SJSA1 (cell line): ENCODE measurements at places on chromosomes 7 and 10. TPM values are rescaled to one million over a fixed set of nuclear protein-coding genes. Genes with fewer than 3 reads are reported as not detected.
A peak's percentile ranks its signal among the peaks of the same experiment; 100 is the strongest.

- no peaks in the 10 kb centered on the region for H3K27me3 ChIP-seq
- peaks cover 43% of the 10 kb centered on the region for H3K4me1 ChIP-seq
- H3K4me3 ChIP-seq: no peak overlapping the region
- DNase-seq: peak; percentile 79
These were observed 300.5 kb downstream of the KLF6 start for GRCh38 chr10:3484306-3485056.

GRCh38 chr7:151379534-151380198 is 30.2 kb downstream of the WDR86 start:
- H3K27me3 ChIP-seq: peaks cover 11% of the 10 kb centered on the region; the same call in 1 of the 2 replicates
- no peak overlapping the region for H3K4me3 ChIP-seq
- H3K27ac ChIP-seq: no peak overlapping the region
- no peak for DNase-seq
- H3K36me3 ChIP-seq: peaks cover 10% of the 10 kb centered on the region

GRCh38 chr7:135159359-135160085 is 11.0 kb downstream of the CYREN start:
- H3K27ac ChIP-seq: peak overlapping the region; percentile 33
- no peaks in the 10 kb centered on the region for H3K27me3 ChIP-seq
- H3K4me1 ChIP-seq: peaks cover 20% of the 10 kb centered on the region
- no peak for DNase-seq

GRCh38 chr10:93077860-93078337 is 4.2 kb downstream of the CYP26A1 start:
- peaks cover 9% of the 10 kb centered on the region for H3K27me3 ChIP-seq
- no peak overlapping the region for H3K27ac ChIP-seq
- DNase-seq: peak; percentile 24
- peaks cover 85% of the 10 kb centered on the region for H3K4me1 ChIP-seq

Gene CD36
- total RNA-seq: 0.32 TPM in 1 of 2 replicates, not detected in the other

Gene IDI2
- total RNA-seq: not detected in 2 replicates

DNA sequence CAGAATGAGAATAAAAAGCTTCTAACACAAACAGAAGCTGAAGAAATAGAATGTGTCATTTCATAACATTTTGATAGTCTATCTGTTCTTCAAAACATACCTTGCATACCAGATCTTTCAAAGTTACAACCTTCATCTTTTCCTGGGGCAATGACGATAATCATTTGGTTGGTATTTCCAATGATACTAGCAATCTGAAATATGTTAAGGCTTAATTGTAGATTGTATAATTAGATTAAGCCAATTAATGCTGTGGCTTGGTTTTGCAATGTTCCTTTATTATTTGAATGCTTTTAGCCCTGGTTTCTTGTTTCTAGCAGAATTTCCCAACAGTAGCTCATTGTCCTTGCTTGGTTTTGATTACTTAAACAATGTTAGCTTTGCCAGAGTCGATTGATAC is 84.6 kb downstream of the CABCOCO1 start:
- H3K27ac ChIP-seq: no peak overlapping the region
- no peaks in the 10 kb centered on the region for H3K27me3 ChIP-seq
- H3K36me3 ChIP-seq: no peaks in the 10 kb centered on the region
- H3K4me1 ChIP-seq: peaks cover 20% of the 10 kb centered on the region
- no peak for DNase-seq
- no peak overlapping the region for H3K4me3 ChIP-seq

DNA sequence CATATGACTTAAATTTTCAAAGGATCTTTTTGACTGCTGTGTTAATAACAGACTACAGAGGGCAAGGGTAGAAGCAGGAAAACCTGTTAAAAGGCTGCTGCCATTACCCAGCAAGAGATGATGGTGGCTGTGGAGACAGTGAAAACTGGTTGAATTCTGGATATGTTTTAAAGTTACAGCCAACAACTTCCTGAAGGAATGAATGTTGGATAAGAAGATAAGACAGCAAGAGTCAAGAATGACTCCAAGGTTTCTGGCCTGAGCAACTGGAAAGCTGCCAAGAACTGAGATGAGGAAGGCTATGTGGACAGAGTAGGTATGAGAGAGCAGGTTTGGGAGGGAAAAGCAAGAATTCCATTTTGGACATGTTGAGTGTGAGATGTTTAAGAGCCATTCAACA is 19.1 kb downstream of the CNOT4 start:
- peaks cover 7% of the 10 kb centered on the region; the same call in 1 of the 2 replicates for H3K36me3 ChIP-seq
- no peaks in the 10 kb centered on the region for H3K4me1 ChIP-seq
- no peak overlapping the region for H3K27ac ChIP-seq
- no peak overlapping the region for H3K4me3 ChIP-seq
- no peak for DNase-seq
- no peaks in the 10 kb centered on the region for H3K27me3 ChIP-seq

Gene FAM237B
- not detected in 2 replicates for total RNA-seq

- H3K36me3 ChIP-seq: no peaks in the 10 kb centered on the region
- H3K4me1 ChIP-seq: peaks cover 53% of the 10 kb centered on the region
- H3K27ac ChIP-seq: no peak overlapping the region
- no peaks in the 10 kb centered on the region for H3K27me3 ChIP-seq
- no peak for DNase-seq
These were observed 48.0 kb downstream of the THNSL1 start for GRCh38 chr10:25064401-25064800.

DNA sequence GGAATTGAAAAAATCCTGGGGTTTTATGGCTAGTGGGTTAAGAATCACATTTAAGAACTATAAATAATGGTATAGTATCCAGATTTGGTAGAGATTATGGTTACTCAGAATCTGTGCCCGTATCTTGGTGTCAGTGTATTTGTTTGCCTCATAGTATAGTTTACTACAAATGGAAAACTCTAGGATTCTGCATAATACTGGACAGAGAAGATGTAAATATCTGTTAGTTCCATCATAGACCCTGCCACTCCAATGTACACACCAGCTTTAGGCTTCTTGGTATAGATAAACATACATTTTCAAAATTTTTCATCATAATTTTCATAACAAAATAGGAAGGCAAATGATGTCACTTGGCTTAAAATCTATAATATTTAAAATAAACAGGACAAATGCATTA is 108.1 kb downstream of the CFTR start:
- no peak overlapping the region for H3K4me3 ChIP-seq
- H3K36me3 ChIP-seq: no peaks in the 10 kb centered on the region
- peaks cover 14% of the 10 kb centered on the region for H3K27me3 ChIP-seq
- no peaks in the 10 kb centered on the region for H3K4me1 ChIP-seq
- H3K27ac ChIP-seq: no peak overlapping the region

- peaks cover 14% of the 10 kb centered on the region for H3K36me3 ChIP-seq
- peaks cover 80% of the 10 kb centered on the region for H3K4me1 ChIP-seq
- peak overlapping the region; percentile 65 for H3K4me3 ChIP-seq
- no peaks in the 10 kb centered on the region for H3K27me3 ChIP-seq
- DNase-seq: peak; percentile 70
These were observed 557 bp downstream of the HOXA11 start for GRCh38 chr7:27184337-27185012.

GRCh38 chr7:73738220-73738611 is 386 bp downstream of the ABHD11 start:
- H3K36me3 ChIP-seq: peaks cover 32% of the 10 kb centered on the region
- peak overlapping the region; percentile 53 for H3K27ac ChIP-seq
- DNase-seq: peak; percentile 82
- H3K27me3 ChIP-seq: no peaks in the 10 kb centered on the region
- peaks cover 25% of the 10 kb centered on the region for H3K4me1 ChIP-seq
- H3K4me3 ChIP-seq: peak overlapping the region; percentile 61

DNA sequence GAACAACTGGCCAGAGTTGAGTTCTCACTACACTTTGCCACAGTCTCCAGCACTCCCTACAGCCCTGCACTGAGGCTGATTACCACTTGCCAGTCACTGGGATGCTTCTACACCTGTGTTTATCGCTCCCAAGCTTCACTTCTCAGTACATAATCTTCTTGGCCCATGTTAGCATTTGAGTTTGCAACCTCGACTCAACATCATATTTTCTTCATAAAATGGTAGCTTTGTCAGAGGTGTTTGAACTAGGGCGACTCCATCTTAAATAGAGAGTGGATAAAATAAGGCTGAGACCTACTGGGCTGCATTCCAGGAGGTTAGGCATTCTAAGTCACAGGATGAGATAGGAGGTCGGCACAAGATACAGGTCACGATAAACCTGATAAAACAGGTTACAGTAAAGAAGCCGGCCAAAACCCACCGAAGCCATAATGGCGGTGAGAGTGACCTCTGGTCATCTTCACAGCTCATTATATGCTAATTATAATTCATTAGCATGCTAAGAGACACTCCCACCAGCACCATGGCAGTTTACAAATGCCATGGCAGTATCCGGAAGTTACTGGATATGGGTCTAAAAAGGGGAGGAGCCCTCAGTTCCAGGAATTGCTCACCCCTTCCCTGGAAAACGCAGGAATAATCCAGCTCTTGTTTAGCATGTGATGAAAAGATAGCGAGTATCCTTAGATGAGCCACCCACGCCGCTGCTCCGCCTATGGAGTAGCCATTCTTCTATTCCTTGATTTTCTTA is 105.8 kb upstream of the KLF6 start:
- no peaks in the 10 kb centered on the region for H3K36me3 ChIP-seq
- H3K4me3 ChIP-seq: no peak overlapping the region
- peaks cover 79% of the 10 kb centered on the region for H3K4me1 ChIP-seq
- H3K27ac ChIP-seq: peak overlapping the region; percentile 87

- H3K27ac ChIP-seq: no peak overlapping the region
- H3K27me3 ChIP-seq: no peaks in the 10 kb centered on the region
- no peaks in the 10 kb centered on the region for H3K36me3 ChIP-seq
- peaks cover 35% of the 10 kb centered on the region for H3K4me1 ChIP-seq
- no peak for DNase-seq
These were observed 567.8 kb downstream of the IPMK start for GRCh38 chr10:57699944-57700343.

- H3K4me3 ChIP-seq: no peak overlapping the region
- no peaks in the 10 kb centered on the region for H3K4me1 ChIP-seq
- H3K36me3 ChIP-seq: no peaks in the 10 kb centered on the region
- H3K27me3 ChIP-seq: no peaks in the 10 kb centered on the region
- no peak for DNase-seq
- H3K27ac ChIP-seq: no peak overlapping the region
These were observed 145.7 kb upstream of the FERD3L start for GRCh38 chr7:19290968-19291367.

Gene MYPN
- under 0.01 and 0.39 TPM in 2 replicates for total RNA-seq
